ENCODE measurements at places on chromosomes 3 and 15. TPM values are rescaled to one million over a fixed set of nuclear protein-coding genes. Genes with fewer than 3 reads are reported as not detected.

DNA sequence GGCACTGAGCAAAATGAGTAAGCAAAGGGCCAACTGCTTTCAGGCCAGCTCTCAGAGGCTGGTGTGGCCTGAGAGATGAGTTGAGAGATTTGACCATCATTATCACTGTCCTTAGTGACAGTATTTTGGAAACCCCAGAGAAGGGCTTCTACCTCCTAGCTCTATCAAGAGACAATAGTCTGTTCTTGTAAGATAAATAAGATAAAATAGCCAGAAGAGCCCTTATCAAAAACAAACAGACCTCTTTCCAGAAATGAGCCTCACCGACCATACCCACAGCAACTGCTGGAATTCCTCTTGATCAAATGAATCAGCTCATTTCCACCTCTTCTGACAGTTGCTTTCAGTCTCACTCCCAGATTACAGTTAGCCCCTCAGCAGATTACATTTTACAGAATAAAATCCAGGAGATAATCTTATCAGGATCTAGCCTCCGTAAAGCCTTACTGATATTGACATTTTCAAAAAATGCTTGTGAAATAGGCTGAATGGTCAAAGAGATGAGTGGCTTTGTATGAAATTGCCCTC lies 4.5 kb downstream of the HDC start:
- DNase-seq: no peak

DNA sequence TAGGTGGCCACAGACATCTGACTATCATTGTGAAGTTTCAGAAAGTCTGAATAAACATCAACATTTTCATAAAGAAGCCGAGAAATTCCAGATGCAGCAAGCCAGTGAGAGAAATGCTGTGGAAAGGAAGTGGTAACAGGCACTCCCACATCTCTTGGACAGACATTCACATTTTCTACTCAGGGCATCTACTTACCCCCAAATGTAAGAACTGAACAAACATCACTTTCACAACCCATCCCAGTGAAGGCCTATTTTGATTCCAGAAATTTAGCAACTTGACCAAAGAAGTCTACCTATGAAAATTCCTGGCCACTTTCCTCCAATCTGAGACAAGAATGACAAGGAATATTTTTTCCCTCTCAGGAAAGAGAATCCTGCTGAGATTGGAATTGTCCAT lies 224.8 kb upstream of the DCBLD2 start:
- DNase-seq: peak; percentile 26

DNA sequence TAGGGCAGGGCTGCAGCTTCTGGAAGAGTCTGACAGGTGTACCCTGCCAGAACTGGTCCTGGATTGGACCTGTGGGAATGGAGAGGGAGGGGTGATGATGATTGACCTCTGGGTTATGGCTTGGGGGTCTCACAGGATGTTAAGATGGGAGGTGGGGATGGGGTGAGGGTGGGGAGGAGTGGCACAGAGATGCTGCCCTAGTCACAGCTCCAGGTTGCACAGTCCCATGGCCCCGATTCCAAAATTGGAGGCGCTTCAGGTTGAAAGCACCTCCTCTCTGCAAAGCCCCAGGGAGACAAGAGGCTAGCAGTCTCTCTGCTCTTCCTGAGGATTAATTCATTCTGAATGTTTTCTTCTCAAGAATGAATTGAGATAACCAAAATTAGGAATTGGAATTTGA lies 101.4 kb downstream of the FAM43A start:
- no peak for DNase-seq

GPR62 gene
- total RNA-seq: not detected

DNA sequence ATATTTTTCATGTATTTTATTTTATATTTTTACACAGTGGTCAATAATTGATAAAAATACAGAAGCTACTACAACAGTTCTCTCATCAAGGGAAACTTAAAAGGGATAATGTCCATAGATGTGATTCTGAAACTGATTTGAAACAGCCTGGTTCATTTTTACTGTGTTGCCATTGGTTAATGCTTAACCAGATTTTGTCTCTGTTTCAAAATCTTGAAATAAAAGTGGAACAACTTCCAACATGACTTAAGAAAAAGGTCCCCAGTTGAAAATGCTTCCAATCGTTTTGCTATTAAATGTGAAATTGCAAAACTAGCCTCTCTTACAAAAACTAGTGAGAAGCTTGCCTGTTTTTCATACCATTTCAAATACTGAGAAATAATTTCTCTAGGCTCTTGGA lies 240.7 kb downstream of the LPP start:
- no peak for DNase-seq

DNA sequence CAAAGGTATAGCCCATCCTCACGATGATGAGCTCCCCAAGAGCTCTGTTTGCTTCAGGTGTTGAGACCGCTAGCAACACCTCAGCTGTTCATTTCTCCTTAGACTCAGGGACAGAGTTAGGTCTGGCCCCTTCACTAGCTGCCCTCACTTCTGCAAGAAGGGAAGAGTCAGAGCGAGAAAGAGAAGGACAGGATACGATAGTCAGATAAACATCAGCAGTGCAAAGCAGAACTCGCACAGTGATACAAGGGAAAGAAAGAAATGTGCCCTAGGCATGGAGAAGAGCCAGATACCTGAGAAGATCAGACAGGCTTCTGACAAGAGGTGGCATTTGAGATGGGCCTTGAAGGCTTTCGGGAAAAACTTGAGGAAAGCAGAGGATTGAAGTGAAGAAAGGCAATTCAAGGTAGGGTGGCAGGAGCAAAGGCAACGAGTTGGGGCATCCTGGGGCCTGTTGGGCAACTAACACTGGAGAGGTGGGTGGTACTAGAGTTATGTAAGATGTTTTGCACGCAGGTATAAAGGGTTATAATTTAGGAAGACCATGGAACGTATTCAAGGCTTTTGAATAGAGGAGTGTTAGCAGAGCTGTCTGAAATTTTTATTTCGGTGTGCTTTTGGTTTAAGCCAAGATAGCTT lies 106.0 kb downstream of the PGPEP1L start:
- no peak for DNase-seq

SOX14 gene
- not detected for total RNA-seq

PLCD1 gene
- 19.6 TPM for total RNA-seq

GRCh38 chr3:173690542-173691180 lies 293.1 kb downstream of the NLGN1 start:
- DNase-seq: no peak

MKRN2OS gene
- not detected for total RNA-seq

SLC22A13 gene
- 0.40 TPM for total RNA-seq

DNA sequence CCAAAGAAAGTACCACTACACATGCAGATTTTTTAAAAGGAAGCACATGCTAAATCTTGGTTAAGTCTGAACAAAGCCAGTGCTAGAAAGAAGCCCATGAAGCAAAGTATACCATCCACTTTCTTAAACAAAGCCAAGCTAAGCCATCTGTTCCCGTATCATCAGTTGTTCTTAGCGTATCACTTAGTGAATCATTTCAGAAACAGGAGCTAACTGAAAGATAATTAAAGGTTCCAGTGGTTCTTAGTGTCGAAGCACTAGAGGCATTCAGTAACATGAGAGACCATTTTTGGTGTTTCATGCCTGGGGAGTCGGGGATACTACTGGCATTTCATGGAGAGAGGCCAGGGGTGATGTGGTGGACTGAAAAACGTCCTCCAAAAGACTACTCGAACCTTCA lies 12.8 kb downstream of the UBXN7 start:
- peak; percentile 46 for DNase-seq

FHIT gene
- total RNA-seq: 0.53 TPM

GRCh38 chr3:88589138-88589537 lies 439.4 kb downstream of the C3orf38 start:
- peak; percentile 12 for DNase-seq

SCN11A gene
- not detected for total RNA-seq

WDR76 gene
- total RNA-seq: 4.1 TPM
